ENCODE measurements at places on chromosomes 2 and 18. TPM values are rescaled to one million over a fixed set of nuclear protein-coding genes. Genes with fewer than 3 reads are reported as not detected.

- peaks cover 3% of the 10 kb centered on the region for H3K36me3 ChIP-seq
- no peaks in the 10 kb centered on the region for H3K27me3 ChIP-seq
- no peak for DNase-seq
- H3K4me3 ChIP-seq, result no peak overlapping the region
- no peak overlapping the region for H3K27ac ChIP-seq
- no peaks in the 10 kb centered on the region for H3K4me1 ChIP-seq
Measured at GRCh38 chr2:61340242-61340641, 130.6 kb downstream of the USP34 start.

DNA sequence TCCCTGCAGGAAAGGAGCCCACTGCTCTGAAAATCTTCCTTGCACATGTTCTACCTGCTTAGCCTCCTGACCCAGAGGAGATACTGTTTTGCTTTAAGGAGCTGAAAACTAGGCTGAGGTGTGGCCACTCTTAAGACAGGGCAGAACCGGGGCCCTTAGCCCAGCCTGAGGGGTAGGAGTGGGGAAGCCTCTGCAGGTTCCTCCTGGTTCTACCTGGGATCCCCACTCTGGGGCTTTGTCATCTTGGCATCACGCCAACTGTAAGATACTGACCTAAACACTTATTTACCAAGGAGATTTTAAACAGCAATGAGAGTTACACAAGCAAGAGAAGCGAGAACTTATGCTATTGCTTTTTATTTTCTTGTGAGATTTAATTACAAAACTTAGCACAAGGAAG, 86.9 kb downstream of the KCTD1 start:
- H3K27me3 ChIP-seq, result no peaks in the 10 kb centered on the region
- no peak for DNase-seq
- no peaks in the 10 kb centered on the region for H3K4me1 ChIP-seq

DNA sequence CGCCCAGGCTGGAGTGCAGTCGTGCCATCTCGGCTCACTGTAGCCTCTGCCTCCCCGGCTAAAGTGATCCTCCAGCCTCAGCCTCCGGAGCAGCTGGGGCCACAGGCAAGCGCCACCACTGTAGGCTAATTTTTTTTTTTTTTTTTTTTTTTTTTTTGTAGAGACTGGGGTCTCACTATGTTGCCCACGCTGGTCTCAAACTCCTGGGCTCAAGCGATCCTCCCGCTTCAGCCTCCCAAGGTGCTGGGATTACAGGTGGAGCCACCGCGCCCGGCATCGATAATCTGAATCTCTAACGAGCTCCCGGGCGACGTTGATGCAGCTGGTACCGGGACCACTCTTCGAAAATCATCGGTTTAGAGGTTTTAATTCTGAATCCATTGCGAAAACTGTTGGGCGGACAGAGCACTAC, 520 bp upstream of the CYP20A1 start:
- DNase-seq, result no peak
- H3K4me1 ChIP-seq, result no peaks in the 10 kb centered on the region
- no peaks in the 10 kb centered on the region for H3K27me3 ChIP-seq
- peak overlapping the region; percentile 45 for H3K4me3 ChIP-seq

GRCh38 chr2:177289824-177290628, 25.5 kb upstream of the NFE2L2 start:
- H3K27me3 ChIP-seq, result no peaks in the 10 kb centered on the region
- no peaks in the 10 kb centered on the region for H3K4me1 ChIP-seq
- H3K36me3 ChIP-seq, result no peaks in the 10 kb centered on the region
- no peak overlapping the region for H3K4me3 ChIP-seq
- H3K27ac ChIP-seq, result no peak overlapping the region

DNA sequence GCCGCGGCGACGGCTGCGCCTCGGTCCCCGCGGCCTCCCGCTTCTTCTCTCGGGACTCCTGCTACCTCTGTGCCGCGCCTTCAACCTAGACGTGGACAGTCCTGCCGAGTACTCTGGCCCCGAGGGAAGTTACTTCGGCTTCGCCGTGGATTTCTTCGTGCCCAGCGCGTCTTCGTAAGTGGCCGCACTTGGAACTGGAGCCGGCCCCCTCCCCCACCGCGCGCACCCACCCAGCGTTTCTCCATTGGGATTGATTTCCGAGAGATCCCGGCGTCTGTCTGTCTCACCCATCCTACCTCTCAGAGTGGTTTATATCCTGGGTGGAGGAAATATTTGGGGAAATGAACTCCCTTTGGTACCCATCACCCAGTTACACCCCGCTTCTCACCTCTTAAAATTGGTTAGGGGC, 498 bp downstream of the ITGAV start:
- H3K4me3 ChIP-seq, result peak overlapping the region; percentile 60
- peaks cover 2% of the 10 kb centered on the region for H3K4me1 ChIP-seq
- no peaks in the 10 kb centered on the region for H3K36me3 ChIP-seq
- no peaks in the 10 kb centered on the region for H3K27me3 ChIP-seq
- DNase-seq, result no peak

GRCh38 chr2:133780099-133780996, 212.1 kb upstream of the NCKAP5 start:
- H3K36me3 ChIP-seq, result no peaks in the 10 kb centered on the region
- H3K27me3 ChIP-seq, result no peaks in the 10 kb centered on the region
- no peak overlapping the region for H3K4me3 ChIP-seq
- H3K4me1 ChIP-seq, result no peaks in the 10 kb centered on the region
- DNase-seq, result no peak
- H3K27ac ChIP-seq, result no peak overlapping the region

- DNase-seq, result no peak
- no peak overlapping the region for H3K4me3 ChIP-seq
- no peaks in the 10 kb centered on the region for H3K36me3 ChIP-seq
- no peaks in the 10 kb centered on the region for H3K27me3 ChIP-seq
- no peaks in the 10 kb centered on the region for H3K4me1 ChIP-seq
Measured at GRCh38 chr2:180707884-180708205, 272.6 kb upstream of the UBE2E3 start.

FEV gene
- total RNA-seq, result not detected

DNA sequence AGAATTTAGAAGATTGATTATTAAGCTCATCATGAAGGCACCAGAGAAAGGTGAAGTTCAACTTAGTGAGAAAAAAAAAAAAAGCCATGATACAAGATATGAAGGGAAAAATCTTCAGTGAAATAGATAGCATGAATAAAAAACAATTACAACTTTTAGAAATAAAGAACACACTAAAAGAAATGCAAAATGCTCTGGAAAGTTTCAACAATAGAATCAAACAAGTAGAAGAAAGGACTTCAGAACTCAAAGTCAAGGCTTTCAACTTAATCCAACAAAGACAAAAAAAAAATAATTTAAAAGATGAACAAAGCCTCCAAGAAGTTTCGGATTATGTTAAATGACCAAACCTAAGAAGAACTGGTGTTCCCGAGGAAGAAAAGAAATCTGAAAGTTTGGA, 105.5 kb downstream of the GRB14 start:
- no peak overlapping the region for H3K4me3 ChIP-seq
- peaks cover 3% of the 10 kb centered on the region for H3K36me3 ChIP-seq
- no peak overlapping the region for H3K27ac ChIP-seq
- H3K4me1 ChIP-seq, result no peaks in the 10 kb centered on the region
- DNase-seq, result no peak

DNA sequence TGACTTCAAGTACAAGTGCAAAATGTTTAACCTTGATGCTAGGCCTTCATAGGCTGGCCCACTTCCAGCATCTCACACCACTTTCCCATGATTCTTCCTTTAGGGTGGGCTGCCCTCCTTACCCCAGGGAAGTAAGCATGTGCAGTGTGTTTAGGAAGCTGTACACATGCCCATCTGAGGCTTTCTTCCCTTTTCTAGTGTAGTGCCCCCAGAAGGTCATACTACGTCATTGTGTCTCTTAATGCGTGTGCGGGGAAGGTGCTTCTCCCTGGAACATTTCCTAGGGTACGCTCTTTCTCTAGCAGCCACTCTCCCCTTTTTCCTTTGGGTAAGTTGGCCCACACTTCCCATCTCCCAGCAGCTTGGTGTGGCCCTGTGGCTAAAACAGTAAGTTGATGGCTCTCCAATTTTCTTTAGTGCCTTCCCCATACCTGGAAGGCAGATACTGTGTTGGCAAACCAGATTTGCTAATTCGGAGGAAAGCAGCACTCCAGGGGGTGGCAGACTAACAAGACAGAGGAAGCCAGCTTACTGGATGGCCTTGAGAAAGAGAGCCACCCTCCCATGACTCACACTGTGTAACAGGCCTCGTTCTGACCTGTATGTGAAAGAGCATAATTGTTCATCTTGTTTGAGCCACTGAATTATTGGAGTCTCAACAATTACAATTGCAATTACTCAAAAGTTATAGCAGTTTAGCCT, 1.1 kb upstream of the SULT6B1 start:
- DNase-seq, result no peak
- H3K27ac ChIP-seq, result no peak overlapping the region
- no peak overlapping the region for H3K4me3 ChIP-seq
- H3K36me3 ChIP-seq, result no peaks in the 10 kb centered on the region

GRCh38 chr18:23706971-23707640, 17.9 kb downstream of the LAMA3 start:
- H3K36me3 ChIP-seq, result no peaks in the 10 kb centered on the region
- H3K27me3 ChIP-seq, result no peaks in the 10 kb centered on the region
- no peak for DNase-seq
- H3K27ac ChIP-seq, result no peak overlapping the region
- no peak overlapping the region for H3K4me3 ChIP-seq
- H3K4me1 ChIP-seq, result no peaks in the 10 kb centered on the region

Data from aorta (tissue), 5 donors.